RKO (cell line): ENCODE measurements at places on chromosomes 4 and X.
A peak's percentile ranks its signal among the peaks of the same experiment; 100 is the strongest.

GRCh38 chrX:56968980-56969379, 26.4 kb downstream of the SPIN3 start:
- DNase-seq = peak; percentile 5

DNA sequence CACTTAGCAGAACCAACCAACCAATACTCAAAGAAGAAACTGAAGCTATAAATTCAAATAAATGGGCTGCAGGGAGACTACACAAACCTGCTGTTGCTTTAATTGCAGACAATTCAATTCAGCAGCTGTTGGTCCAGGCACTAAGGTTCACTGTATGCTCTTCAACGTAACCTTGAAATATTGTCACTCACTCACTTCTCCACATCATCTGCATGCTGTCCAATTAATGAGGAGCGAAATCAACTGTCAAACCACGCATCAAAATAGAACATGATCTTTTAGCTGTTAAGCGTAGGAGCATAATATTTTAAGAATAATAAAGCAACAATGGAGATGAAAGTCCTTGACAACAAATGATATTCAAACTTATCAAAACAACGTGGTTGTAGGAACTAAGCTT, 17.0 kb downstream of the ENOX2 start:
- DNase-seq = no peak

DNA sequence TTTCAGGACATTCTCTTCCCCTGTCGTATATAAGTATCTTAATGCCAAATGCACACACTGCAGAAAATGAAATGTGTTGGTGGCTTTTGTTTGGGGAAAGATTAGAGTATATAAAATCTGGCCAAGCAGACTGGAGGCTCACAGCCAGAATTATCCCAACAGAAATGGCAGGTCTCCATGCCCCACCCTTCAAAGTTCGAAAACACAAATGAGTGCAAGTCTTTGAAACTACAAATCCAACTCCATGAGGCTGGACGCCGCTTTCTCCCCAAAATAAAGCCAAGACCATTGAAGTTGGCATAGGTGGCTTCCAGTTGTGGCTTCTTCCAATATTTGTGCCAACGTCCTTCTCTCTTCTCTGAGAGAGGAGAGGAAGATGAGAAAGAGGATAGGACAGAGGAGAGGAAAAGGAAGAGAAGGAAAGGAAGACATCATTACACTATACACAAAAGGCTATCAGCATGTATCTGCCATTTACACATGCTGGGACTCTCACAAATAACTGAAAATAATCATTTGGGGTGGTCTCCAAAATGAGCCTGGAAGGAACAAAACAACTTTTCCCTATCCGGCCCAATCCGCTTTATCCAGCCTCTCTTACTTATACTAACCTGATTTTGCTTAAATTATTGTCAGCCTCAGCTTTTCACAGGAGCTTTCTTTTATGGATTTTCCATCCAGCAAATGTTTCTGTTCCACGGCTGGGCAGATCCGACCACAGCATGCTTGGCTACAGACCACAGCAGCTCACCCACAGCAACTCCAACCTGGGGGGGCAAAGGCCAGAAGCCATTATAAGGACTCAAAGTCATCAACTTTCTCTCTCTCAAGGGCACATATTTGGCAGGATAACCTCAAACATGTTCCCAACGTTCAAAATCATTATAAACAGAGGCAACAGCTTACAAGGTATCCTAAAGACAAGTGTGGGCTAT, 71.7 kb downstream of the APBB2 start:
- no peak for DNase-seq

DNA sequence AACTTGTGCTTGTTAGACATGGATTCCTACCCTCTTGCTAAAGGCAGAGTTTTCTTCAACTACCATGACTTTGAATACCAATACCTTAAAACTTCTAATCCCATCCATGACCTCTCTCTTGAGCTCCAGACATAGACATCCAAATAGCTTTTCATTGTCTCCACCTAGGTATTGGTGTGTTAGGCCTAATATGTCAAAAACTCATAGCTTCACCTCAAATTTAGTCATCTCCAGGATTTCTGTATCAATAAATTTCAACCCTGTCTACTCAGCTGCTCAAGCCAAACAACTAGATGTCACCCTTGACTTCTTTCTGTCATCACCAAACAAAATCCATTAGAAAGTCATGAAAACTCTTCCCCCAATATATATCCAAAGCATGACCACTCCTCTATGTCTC, 617.7 kb upstream of the GRIA3 start:
- no peak for DNase-seq

- DNase-seq = no peak
Measured at GRCh38 chr4:26779224-26779623, 81.4 kb upstream of the STIM2 start.

DNA sequence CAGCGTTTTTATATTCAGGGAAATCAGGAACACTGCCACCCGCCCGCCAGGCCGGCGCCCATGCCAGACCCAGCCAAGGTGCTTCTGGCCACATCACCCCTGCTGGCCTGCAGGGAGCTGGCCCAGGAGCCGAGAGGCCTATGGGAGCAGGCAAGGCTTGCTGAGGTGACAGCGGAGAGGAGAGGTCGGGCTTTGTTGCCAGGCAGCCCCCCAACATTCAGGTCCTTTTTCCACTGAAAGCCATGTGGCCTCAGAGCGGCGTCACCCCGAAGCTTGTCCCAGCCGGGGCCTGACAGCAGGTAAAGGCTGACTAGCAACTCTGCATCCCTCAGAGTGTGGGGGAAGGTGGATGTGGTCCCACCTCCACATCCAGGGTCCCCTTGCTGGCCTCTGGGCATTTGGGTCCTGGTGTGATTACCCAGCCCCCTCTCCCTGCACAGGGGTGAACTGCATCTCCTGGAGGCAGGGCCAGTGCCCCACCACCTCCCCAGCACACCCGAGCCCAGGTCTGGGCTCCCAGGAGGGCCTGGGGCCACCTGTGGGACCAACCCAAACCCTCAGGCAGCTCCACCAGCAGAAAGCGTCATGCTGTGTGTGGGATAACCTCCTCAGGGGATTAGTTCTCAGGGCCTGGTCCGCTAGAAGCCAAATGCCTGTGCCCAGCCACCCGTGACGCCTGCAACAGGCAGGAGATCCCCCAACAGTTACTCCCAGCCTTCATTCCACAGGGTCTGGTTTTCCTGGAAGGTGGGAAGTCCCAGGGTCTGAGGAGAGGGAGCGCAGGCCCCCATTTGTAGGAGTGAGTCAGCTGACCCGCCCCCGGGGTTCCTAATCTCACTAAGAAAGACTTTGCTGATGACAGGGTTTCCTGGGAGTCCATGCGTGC, at the start of gene PDE6B:
TSS of gene PDE6B (plus strand) at position 869 of the 886 bp plus-strand sequence. CDS start 54 bp downstream, outside the sequence.
- no peak for DNase-seq

- DNase-seq = no peak
Measured at GRCh38 chrX:15943391-15943790, 88.8 kb upstream of the AP1S2 start.
